ENCODE measurements at places on chromosomes 3 and 15.
A peak's percentile ranks its signal among the peaks of the same experiment; 100 is the strongest.

DNA sequence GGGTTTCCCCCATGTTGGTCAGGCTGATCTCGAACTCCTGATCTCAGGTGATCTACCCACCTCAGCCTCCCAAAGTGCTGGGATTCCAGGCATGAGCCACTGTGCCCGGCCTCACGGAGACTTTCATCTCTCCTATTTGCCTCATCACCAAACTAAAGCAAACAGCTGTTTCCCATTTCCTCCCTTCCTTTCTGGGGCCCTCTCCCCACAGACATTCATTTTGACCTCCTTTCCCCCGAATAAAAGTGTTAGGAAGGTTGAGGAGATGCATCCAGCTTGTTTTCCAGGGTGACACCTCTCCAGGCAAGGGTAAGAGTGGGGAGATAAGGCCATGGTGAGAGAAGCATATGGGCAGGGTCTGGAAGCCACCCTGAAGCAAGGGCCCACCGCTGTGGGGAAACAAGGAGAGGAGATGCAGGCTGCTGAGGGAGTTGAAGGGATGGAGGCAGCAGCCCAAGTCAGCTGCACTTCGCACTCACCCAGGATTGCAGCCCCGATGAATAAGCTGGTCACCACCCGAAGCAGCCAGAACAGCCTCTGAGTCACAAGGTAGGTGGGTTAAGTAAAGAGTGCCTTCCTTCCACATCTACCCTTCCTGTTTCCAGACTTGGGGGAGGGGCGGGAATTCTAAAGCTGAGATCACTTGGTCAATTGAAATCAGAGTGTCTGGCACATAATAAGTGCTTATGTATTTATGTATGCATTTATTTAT, 7.7 kb downstream of the DUOXA2 start:
- DNase-seq: peak; percentile 84

- no peak for DNase-seq
Measured at GRCh38 chr3:144524531-144524930, 552.9 kb downstream of the DIPK2A start.

GRCh38 chr3:7309641-7310102, 448.8 kb downstream of the GRM7 start:
- peak; percentile 47 for DNase-seq

GRCh38 chr3:197014024-197014423, 15.6 kb downstream of the MELTF start:
- DNase-seq: no peak

- no peak for DNase-seq
Measured at GRCh38 chr3:58471025-58471887, 20.6 kb upstream of the KCTD6 start.

- no peak for DNase-seq
Measured at GRCh38 chr15:74628199-74628598, 12.6 kb downstream of the CLK3 start.

GRCh38 chr3:50333744-50334328, 5.8 kb upstream of the TUSC2 start:
- DNase-seq: peak; percentile 93

DNA sequence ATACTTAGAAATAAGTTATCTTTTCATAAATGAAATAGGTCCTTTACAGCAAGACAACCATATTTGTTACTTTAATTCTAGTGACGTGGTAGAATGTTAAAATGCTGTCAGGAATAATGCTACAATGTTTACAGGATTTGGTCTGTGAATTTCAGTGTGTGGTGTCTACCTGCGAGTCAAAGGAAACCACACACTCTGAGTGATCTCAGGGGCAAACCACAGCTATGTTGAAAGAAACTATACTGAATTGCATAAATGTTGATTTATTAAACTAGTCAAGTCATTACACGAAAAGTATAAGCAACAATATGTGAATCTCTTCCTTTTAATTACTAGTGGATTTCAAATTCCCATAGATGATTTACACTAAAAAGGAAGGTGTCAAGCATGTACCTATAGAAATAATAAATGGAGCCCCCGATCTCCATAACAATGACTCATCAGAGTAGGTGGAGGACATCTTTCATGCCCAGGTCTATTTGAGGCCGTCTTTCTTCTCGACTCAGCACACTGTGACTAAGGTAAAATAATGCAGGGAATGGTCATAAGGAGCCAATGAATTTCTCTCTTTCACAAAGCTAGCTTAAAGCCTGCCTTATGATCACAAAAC, 463.0 kb downstream of the ERC2 start:
- no peak for DNase-seq

DNA sequence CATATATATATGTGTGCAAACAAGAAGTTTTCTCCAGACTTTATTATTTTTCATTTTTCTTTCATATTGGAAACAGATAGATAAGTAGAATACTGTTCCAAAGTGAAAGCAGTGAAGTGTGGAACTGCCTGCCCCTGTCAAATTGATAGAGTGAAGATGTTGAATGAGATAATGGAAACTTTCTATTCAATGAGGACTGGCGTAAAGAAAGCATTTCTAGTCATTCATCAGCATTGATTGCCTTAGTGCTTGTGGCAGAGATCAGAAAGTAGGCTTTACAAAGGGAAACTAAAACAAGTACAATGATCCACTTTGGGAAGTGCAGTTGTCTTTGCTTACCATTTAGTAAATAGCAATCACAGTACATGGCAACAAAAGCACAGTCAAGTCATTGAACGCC, 300.0 kb downstream of the CADM2 start:
- no peak for DNase-seq

DNA sequence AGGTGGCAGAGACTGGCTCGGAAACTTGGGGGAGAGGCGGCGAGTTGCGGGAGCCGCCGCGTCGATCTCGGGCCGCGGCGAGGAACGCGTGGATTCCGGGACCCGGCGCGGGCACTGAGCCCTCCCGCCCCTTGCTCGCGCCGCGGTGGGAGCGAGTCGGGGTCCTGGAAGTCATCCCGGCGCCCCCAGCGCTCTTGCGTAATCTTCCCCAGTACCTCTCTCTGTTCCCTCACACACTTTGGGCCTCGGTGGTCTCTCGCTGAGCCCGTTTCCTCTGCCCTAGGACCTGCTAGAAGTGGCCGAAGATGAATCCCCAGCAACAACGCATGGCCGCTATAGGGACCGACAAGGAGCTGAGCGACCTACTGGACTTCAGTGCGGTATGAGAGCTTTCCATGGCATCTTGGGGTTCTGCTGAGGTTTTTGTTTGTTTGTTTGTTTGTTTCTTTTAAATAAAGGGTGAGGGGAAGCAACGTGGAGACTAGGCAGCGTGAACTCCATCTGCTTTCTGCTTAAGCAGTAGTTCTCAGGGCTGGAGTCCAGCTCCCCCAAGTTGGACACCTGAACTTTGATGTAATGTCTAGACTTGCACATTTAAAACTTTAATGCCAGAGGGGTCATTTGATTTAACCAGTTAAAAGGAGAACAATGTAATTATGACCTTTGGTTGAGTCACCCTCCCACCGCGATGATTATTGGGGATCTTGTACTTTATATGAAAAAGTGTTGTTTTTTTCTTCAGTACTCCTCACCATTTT, 1.3 kb downstream of the TCF12 start:
- peak; percentile 48 for DNase-seq

GRCh38 chr15:77037388-77038209, 33.3 kb downstream of the TSPAN3 start:
- no peak for DNase-seq

GRCh38 chr15:90660195-90660998, 56.7 kb upstream of the BLM start:
- DNase-seq: peak; percentile 38

DNA sequence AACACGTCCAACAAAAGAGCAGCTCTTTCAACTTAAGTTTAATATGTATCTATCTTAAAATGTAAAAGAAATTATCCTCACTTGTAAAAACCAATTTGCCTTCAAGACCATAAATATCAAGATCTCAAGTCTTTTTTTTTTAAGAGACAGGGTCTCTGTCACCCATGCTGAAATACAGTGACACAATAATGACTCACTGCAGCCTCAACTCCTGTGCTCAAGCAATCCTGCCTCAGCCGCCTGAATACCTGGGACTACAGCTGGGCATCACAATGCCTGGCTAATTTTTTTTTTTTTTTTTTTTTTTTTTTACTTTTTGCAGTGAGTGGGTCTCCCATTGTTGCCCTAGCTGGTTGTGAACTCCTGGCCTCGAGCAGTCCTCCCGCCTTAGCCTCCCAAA, 26.0 kb downstream of the ACAP2 start:
- no peak for DNase-seq

- DNase-seq: no peak
Measured at GRCh38 chr15:30905821-30906220, 2.1 kb downstream of the FAN1 start.

DNA sequence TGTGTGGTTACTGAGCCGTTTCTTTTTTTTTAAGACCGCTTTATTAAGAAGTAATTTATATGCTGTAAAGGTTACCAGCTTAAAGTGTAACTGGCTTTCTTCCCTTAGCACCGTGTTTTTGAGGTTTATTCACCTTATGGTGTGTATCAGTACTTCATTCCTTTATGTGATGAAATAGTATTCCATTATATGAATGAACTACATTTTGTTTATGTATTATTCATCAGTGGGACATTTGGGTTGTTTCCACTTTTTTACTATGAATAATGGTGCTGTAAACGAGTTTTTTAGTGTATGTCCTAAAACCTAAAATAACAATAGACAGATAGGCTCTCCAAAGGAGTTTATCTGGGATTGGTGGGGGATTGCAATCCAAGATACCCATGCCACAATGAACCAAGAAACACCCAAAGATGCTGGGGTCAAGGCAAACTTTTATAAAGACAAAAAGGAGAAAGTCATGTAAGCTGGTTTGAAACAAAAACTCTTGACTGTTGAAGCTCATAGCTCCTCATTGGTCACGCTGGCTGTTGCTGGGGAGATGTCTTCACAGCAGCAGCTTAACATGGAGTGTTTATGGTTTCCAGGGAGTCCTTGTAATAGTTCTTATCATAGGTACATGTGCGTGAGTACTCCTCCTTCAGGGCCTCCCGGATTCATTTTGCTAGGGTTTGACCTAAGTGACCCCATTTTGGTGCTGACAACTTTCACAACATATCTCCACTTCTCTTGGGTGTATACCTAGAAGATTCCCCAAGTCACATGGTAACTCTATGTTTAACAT, 16.0 kb downstream of the TM2D3 start:
- no peak for DNase-seq

GRCh38 chr15:58243070-58243469, 104.9 kb downstream of the AQP9 start:
- DNase-seq: no peak

DNA sequence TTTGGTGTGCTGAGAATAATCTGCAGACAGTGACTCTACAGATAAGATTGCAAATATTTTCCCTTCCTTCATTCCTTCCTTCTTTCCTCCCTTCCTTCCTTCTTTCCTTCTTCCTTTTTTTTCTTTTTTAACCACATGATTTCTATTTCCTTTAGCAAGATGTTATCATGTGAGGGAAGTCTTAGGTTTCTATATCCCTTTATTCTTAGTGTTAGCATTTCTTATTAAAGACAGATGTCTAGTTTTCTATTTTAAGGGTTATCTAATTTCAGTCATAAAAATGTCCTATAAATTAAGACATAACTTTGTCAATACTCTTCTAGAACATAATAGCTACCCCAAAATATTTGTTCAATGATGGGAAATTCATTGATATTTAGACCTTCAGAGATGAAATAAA, 470.9 kb downstream of the LPP start:
- no peak for DNase-seq

- DNase-seq: peak; percentile 70
Measured at GRCh38 chr3:24237971-24238706, 256.5 kb downstream of the THRB start.

DNA sequence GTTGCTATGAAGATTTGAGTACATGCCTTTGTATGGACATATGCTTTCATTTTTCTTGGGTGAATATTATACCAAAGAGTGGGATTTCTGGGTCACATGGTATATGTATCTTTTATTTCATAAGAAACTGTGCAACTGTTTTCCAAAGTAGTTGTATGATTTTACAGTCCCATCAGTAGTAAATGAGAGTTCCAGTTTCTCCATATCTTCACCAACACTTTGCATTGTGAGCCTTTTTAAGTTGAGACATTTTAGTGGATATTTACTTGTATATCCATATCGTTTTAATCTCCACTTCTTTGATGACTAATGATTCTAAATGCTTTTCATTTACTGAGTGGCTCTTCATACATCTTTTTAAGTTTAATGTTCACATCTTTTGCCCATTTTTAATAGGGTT, 20.3 kb downstream of the MEF2A start:
- no peak for DNase-seq

DNA sequence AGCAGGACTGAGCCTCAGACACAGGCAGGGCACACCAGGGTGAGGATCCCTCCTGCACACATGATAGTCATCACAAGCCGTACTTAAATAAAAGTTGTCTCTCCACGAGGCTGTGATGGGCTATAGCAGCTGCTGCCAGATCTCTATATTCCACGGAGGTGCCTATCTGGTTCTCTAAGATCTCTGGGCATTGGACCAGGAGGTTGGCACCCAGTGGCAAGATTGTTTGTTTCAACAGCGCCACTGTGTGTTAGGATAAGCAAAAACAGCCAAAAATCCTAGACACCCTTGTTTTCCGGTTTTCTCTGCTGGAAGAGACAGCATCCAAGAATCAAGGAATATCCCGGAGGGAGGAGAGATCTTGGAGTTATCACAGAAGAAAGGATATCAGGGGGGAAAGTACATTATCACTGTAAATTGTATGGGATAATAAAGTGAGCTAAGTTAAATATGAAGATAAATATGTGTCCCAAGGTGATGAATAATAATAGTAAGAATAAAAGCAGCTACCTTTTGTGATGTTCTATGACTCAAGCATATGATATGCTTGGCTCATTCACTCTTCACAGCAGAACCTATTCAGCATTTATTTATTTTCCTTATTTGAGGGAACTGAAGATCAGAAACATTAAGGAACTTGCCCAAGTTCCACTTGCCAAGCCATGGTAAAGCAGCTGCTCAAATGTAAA, 90.6 kb upstream of the AKAP13 start:
- DNase-seq: peak; percentile 60

- no peak for DNase-seq
Measured at GRCh38 chr3:161042023-161042501, 63.1 kb downstream of the B3GALNT1 start.

DNA sequence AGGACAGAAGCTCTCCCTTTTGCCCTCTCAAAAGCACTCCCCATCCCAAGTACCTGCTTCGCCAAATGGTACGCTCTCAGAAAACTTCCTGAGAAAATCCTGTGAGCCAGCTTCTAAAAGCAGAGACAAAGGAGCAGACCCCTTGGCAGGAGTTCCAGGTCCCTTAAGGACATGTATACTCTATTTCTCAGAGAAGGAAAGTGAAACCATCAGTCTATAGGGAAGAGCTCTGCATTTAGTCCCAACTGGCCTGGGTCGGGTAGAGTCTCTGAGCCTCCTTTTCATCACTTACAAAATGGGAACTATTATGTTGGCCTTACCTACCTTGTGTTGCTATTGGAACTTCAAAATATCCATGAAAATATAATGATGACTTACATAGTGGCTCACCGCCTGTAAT, 19.7 kb downstream of the DAPK2 start:
- DNase-seq: no peak

GRCh38 chr3:36904641-36905040, 40.2 kb downstream of the TRANK1 start:
- DNase-seq: no peak

GRCh38 chr15:48062148-48062872, 58.5 kb upstream of the SLC24A5 start:
- peak; percentile 5 for DNase-seq

GRCh38 chr15:25775317-25775912, 87.7 kb downstream of the ATP10A start:
- DNase-seq: no peak

- DNase-seq: no peak
Measured at GRCh38 chr15:38145651-38146111, 107.0 kb upstream of the SPRED1 start.

Measured in kidney capillary endothelial cell (primary cell).